T-helper 22 cell (primary cell): ENCODE measurements at places on chromosomes 11 and 22.

GRCh38 chr11:61883327-61883726 lies 8.0 kb downstream of the FADS3 start:
- DNase-seq: no peak

DNA sequence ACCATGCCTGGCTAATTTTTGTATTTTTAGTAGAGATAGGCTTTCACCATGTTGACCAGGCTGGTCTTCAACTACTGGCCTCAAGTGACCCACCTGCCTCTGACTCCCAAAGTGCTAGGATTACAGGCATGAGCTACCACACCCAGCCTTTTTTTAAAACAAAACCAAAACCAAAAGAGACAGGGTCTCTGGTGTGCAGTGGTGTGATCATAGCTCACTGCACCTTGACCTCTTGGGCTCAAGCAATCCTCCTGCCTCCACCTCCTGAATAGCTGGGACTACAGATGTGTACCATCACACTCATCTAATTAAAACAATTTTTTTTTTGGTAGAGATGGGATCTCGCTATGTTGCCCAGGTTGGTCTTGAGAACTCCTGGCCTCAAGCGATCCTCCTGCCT lies 77.7 kb downstream of the PTPRJ start:
- DNase-seq: no peak

DNA sequence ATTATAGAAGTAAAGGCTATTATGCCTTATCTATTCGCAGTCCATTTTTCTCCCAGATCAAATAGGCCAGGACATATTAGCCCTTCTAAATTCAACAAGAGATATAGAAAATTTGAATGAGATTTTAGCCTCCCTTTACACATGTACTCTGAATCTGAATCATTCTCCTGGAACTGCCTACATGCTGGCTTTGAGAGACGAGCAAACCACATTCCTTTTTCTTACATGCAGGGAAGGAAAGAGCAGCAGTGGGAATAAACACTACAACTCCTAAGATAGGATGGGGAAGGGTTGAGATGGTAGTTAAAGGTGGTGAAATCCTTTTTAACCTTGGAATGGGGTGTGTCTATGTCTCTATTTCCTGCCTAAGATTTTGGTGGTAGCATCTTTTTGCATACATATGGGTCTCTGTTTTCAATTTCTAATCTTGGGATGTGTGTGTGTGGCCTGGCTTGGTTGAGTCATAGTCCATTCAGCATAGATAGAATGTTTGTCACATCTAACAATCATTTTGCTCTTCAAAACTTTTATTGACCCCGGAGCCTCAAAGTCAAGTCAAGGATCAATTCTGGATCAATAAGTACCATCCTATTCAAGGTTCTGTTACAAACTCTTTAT lies 11.1 kb upstream of the OOSP2 start:
- no peak for DNase-seq

GRCh38 chr22:33492210-33492651 lies 428.0 kb downstream of the LARGE1 start:
- no peak for DNase-seq

GRCh38 chr11:125593114-125593820 lies 615 bp downstream of the STT3A start:
- no peak for DNase-seq

DNA sequence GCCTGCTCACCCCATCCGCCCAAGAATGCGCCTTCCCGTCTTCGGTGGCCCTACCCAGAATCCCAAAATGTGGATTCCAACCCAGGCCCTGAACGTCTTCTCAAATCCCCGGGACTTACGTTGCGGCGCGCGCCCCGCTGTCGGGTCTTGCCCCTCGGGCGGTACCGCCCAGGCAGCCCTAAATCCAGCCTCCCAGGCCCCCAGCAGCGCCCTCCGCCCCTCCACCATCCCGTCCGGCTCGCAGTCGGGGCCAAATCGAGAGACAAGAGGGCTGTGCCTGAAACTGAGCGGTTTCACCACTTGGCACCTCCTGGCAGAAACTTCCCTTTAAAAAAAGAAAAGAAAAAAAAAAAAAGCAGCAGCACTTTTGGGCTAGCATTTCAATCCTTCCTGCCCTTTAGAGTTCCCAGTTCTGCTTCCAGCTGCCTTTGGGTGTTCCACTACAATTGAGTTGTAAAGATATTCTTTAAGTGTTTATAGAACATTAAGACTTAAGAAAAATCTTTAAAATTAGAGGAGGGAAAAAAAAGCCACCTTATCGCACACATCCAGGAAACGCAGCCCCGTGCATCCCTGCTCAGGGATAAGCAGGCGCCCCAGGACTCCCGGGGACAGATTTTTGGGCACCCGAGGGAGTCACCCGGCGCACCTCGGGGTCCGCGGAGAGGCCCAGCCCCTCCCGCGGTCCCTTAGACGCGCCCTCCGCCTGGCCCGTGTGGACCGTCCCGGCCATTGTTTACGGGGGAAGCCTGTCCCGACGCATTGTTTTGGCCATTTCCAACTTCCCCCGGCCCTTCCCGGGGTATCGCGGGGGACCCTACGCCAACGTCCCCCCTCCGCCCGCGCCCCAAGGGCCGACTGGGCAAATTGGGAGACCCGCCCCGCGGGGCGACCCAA lies 57.6 kb downstream of the KCNJ4 start:
- no peak for DNase-seq

DNA sequence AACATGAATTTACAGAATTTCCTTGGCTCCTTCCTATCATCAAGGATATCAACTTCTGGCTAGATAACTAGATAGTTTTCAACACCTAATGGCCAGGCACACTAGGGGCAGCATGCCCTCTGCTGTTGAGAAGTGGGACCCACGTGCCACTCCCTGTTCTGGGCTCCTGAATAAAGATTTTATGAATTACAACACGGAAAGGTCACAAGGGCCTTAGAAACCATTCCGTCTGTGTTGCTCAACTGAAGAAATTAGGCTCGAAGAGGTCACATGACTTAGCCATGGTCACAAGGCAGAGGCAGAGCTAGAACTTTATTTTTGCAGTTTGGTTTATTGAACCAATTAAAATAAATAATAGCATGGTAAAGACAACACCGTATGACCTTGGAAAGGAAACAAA lies 36.0 kb downstream of the PRCP start:
- DNase-seq: no peak

- no peak for DNase-seq
These were observed 83.4 kb downstream of the CEP164 start for GRCh38 chr11:117410861-117411710.

DNA sequence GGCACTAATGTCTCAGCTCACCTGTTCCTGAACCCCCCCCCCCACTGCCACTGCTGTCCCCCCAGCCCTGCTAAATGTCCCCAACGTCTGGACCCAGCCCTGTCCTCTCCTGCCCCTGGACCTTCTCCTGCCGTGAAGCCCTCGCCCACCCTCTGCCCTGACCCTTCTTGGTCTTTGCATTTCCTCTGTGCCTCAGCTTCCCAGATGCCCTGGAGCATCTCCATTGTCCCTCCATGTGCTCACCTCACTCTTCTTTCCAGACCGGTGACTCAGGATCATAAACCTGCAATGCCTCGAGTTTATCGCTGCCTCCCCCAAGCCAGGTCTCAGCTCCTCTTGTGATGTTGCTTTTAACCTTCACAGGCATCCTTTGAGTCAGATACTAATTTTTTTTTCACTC lies 416.4 kb downstream of the BRD1 start:
- DNase-seq: no peak

DNA sequence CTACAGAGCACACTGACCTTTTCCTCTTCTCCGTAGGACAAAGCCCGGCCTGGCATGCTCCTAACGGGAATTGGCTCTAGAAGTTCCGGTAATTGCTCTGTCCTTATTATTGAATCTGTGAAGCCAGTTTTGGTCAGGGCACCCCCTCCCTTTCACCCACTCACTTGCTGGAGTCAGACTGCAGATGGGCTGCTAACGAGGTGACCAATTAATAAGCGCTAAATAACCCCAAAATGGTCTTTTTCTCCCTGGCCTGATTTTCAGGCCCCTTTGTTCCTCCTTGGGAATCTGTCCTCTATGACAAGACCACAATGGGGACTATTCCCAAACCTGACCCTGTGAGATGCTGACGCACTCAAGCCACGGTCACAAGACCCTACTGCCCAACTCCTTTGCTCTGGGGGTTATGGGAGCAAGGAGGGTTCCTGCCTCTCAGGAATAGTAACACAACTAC lies 610.0 kb upstream of the CADM1 start:
- DNase-seq: no peak
